Stimulated activated CD8-positive, alpha-beta memory T cell treated with anti-CD3 and anti-CD28 coated beads, Interleukin-7, amount 100 ng/mL, for 1 hour (primary cell): ENCODE measurements at places on chromosomes 5 and 9.

GRCh38 chr9:95107976-95108375 lies 209.5 kb downstream of the FANCC start:
- no peak for DNase-seq

DNA sequence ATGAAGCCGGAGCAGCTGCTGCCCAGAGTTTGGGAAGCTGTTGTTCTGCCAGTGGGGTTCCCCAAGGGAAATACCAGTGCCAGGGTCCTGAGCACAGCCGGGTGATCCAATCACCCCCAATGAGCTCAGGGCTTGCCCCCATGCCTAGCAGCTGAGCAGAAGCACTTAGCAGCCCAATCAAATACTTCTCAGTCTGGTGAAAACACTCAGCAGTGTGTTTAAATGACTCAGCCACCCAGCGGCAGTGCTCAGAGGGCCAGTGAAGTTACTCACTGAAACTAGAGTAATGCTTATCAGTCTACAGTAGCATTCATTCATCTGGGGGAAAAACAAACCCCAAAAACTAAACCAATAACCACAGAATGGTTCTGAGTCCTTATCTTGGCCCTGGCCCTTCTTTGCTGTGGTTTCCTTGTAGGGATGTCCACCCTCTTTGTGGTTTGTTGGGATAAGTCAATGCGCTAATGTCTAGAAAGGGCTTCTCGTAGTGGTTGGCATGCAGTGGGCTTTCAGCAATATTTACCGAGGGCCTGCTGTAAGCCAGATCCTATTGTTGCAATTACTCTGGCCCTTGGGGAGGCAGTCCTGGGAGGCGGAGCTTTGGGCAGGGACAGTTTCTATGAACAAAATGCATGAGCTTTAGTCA lies 43.1 kb downstream of the LHX2 start:
- no peak for DNase-seq

- no peak for DNase-seq
Measured at GRCh38 chr9:91784673-91785446, 165.2 kb downstream of the ROR2 start.

DNA sequence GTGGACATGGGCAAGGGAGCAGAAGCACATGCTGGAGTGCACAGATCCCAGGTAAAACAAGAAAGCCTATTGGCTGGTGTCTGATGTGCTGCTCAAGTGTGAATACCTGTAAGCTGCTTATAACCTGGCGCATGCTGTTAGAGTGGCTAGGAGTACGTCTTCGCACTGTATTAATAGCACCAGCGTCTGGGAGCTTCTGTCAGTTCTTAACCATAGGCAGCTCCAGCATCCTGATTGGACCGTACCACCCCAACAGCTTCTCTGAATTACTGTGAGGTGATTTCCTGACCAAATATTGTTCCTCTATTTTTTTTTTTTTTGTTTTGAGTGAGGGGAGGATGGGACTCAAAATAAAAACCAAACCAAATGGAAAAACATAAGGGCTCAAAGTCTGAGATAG lies 987.6 kb downstream of the PTPRD start:
- DNase-seq: no peak

DNA sequence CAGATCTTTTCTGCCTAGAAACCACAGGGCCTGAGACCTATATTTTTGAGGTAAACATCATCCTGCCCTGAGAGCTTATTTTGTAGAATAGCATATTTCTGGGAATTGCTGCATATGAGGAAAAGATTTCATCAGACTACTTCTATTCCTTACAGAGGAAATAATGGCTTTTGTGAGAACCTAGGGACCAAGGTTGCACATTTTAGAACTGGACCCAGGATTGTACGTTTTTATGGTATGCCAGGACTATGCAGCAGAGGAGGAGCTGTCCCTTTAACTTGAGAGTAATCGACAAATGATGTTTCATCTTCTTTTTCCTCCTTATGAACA lies 2.2 kb upstream of the ALDH1A1 start:
- DNase-seq: no peak

- DNase-seq: no peak
Measured at GRCh38 chr5:121325930-121326329, 525.8 kb upstream of the FTMT start.

DNA sequence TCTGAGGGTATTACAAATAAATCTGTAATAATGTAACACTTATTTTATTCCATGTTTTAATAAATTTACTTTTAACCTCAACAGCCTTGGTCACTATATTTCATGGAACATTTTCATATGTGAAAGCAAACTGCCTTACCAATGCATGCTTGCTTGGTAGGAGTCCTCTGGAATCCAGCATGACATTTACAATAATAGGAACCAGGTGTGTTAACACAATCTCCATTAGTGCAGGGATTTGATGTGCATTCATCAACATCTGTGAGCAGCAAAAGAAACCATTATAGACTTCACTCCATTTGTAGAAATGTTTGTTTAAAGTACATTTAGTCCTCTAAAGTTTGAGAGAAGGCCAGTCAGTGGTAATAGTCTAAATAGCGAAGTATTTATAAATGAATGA lies 159.4 kb downstream of the FBN2 start:
- DNase-seq: no peak

- no peak for DNase-seq
Measured at GRCh38 chr5:16312785-16313184, 133.2 kb upstream of the MARCHF11 start.

- no peak for DNase-seq
Measured at GRCh38 chr5:3481175-3481574, 114.5 kb upstream of the IRX1 start.

GRCh38 chr9:98992885-98993569 lies 49.3 kb downstream of the COL15A1 start:
- no peak for DNase-seq

DNA sequence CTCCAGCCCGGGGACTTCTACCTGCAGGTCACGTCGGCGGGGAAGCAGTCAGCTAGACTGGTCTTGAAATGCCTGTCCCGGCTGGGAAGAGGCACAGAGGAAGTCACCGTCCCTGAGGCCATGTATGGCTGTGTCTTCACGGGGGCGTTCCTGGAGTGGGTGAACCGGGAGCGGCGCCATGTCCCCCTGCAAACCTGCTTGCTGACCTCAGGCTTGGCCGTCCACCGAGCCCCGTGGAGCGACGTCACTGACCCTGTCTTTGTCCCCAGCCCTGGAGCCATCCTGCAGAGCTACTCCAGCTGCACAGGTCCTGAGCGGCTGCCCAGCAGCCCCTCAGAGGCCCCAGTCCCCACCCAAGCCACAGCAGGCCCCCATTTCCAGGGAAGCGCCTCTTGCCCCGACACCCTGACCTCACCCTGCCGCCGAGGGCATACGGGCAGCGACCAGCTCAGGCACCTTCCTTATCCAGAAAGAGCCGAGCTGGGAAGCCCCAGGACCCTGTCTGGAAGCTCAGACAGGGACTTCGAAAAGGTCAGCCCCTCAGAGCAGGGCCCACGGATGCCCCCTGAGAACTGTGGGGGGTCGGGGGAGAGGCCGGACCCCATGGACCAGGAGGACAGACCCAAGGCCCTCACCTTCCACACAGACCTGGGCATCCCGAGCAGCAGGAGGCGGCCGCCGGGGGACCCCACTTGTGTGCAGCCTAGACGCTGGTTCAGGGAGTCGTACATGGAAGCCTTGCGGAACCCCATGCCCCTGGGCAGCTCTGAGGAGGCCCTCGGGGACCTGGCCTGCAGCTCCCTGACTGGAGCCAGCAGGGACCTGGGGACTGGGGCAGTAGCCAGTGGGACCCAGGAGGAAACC lies 47.8 kb downstream of the PLEKHG4B start:
- DNase-seq: no peak

GRCh38 chr9:109418827-109419226 lies 79.3 kb downstream of the PTPN3 start:
- no peak for DNase-seq

DNA sequence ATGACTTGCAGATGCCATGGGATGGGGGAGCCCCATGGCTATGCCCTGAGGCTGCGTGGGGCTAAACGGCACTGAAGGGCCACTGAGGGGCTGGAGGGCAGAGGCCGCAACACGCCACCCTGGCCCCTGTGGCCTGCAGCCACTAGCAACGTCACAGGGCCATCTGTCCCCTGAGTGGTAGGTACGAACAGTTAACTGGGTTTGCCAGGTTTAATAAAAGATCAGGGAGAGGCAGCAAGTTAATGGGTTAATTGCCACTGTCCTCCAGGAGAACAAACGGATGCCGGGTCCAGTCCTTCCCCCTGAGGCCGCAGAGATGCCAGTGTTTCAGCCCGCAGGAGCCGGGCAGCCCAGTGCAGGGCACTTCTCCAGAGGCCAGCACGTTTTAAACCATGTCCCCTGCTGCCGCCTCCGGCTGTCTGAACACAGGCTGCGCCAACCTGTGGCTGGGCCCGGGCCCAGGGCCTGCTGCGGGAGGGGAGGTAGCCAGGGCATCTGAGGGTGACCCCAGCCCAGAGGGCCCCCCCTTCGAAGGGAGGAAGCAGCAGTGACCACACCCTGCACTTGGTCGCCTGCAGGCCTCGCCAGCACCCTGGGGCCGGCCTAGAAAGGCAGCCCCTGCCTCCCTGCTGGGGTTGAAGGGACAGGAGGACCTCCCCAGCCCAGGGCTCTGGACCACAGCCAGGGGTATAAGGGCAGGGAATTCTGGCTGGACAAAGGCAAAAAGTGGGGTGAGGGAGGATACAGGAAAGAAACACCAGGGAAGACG lies 227.3 kb downstream of the FANCC start:
- DNase-seq: no peak

GRCh38 chr5:82349652-82350051 lies 71.5 kb upstream of the RPS23 start:
- DNase-seq: no peak

- no peak for DNase-seq
Measured at GRCh38 chr5:95838001-95838520, 15.5 kb upstream of the GLRX start.

GRCh38 chr5:35237580-35238376 lies 7.5 kb upstream of the PRLR start:
- DNase-seq: no peak

DNA sequence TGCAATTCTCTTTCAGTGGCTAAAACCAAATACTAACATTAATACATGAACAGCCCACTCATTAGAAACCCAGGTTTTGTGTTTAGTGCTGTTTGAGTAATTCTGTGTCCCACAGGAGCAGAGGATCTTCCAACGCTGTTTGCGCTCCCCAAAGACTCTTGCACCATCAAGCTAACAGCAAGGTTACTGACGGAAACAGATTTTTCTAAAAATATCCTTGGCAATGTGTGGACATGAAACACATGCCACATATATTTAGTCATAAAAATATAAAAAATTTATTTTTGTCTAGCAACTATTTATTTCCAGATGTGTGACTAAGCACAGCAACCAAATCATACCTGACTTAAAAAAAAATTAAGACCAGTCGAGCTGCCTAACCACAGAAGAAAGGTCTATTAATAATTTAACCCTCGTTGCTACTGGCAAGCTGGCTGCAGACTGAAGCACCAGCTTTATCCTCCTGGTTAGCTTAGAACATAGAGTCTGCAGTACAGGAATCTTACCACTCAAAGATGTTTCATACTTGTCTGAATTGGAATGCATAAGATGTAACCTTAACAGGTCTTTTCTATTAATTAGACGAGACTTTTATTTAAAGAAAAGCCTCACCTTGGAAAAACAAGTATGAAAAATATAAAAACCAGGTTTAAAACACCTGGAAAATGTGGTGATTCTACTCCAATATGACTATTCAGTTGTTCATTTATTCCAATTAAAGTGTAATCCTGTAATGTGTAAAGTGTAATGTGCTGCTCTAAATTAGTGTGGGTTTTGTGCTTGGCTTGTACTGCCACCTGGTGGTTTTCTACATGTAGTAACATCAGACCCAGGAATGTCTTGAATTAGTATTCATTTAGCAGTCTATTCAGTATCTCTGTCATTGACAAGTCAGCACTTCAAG lies 272.5 kb downstream of the EPB41L4A start:
- no peak for DNase-seq

DNA sequence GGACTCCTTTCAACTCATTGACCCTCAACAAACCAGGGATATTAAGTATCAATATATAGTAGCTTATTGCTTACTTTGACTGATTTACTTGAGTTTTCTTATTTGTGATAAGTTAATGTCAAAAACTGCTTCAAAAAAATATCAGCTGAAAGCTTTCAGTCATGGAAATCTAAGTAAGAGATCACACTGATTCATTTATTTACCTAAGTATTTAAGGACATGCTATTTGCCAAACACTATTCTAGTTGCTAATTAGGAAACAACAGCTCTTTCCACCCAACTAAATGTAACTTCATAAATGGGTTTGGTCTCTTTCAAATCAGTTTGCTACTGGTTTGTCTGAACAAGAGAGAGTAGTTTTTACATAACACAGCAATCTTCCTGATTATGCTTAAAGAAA lies 48.2 kb downstream of the CHD1 start:
- no peak for DNase-seq

DNA sequence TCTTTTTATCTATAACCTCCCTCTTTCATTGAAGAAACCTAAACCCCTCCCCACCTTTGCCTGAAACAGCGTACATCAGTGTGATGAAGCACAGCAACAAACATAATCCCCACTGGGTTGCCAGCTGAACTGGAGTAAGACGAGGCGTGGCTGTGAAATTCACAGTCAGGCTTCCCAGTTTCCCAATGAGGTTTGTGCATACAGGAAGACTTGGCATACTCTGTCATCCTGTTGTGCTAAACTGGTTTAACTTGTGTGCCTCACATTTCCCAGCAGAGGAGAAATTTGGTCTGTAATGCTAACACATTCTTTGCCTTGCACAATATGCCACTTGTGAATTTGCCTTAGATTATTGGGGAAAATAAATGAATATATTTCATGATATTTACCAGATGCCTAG lies 121.5 kb downstream of the SV2C start:
- no peak for DNase-seq
